Progenitor cell of endocrine pancreas (in vitro differentiated cells): ENCODE measurements at places on chromosomes 12 and 14. TPM values are rescaled to one million over a fixed set of nuclear protein-coding genes. Genes with fewer than 3 reads are reported as not detected.
A peak's percentile ranks its signal among the peaks of the same experiment; 100 is the strongest.

GRCh38 chr14:74062809-74063150 is 21.5 kb downstream of the ALDH6A1 start:
- H3K4me3 ChIP-seq, result no peak overlapping the region
- no peak for DNase-seq
- H3K27me3 ChIP-seq, result no peaks in the 10 kb centered on the region
- H3K36me3 ChIP-seq, result peaks cover 24% of the 10 kb centered on the region
- peaks cover 7% of the 10 kb centered on the region for H3K4me1 ChIP-seq

DNA sequence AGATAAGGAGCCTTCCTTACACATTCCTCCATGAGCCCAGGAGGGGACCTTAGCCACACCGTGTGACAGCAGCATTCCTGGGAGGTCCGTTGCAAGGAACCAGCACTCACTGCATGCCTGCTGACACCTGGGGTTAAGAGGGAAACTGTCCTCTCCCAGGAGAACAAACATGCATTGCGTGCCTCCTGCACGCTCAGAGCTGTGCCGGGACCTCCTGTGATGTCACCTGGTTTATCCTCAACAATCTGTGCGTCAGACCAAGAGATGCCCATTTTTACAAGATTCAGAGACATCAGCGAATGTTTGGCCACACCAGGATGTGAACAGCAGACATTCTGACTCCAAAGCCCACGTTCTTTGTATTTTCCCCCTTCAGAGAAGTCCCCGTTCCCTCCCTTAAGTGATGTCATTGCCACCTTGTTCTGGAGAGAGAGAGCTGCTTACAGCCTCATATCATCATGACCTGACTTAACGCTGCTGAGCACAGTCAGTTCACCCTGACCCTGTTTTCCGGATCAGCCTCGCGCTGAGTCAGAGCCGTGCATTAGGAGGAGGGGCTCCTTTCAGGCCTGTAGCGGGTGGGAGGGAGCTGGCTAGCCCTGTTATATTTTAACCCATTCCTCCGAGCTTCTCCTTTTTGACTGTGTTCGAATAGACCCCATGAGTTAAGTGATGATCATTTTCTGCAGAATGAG is 36.2 kb downstream of the TMEM120B start:
- no peaks in the 10 kb centered on the region for H3K27me3 ChIP-seq
- peak; percentile 17 for DNase-seq
- no peak overlapping the region for H3K4me3 ChIP-seq
- peak overlapping the region; percentile 88 for H3K27ac ChIP-seq
- peaks cover 4% of the 10 kb centered on the region for H3K36me3 ChIP-seq
- H3K4me1 ChIP-seq, result peaks cover 10% of the 10 kb centered on the region

DNA sequence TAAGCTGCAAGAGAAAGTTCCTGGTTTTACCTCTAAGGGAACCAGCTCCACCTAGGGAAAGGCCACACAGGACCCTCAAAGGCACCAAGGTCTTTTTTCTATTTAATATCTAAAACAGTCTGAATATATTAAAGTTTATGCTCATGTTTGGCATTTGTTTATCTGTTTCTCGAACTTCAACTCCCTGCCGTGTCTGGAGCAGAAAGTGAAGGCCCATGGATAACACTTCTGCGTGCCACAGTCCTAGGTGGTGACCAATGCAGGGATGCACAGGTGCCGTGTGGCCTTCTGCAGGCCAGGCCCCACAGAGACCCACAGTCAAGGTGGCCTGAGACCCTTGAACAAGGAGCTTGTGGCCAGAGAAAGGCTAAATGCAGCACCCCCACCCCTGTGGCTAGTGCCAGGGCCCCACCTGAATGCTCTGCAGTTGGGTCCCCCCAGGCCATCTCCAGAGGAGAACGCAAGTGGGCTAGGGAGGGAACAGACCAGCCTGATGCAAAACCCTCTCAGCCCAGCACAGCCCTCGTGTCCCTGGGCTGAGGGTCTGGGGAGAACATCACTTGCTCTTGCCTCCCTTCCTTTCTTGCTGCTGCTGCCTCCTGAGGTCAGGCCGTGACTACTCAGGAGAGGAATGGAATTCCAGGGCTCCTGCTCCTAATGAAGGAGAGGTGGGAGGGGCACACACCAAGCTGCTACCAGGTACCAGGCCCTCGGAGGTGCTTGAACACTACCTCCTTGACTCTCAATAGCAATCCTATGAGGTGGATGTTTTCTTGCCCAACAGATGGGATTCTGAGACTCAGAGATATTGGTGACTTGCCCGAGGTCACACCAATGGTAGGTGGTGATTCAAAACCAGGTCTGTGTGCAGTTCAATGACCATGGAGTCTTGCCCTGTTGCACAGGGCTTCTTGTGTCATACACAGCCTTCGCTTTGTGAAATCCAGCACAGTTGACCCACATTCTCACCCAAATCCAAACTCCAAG is 45.4 kb downstream of the PSMA6 start:
- peaks cover 20% of the 10 kb centered on the region for H3K4me1 ChIP-seq
- H3K36me3 ChIP-seq, result no peaks in the 10 kb centered on the region
- H3K27ac ChIP-seq, result peak overlapping the region; percentile 86

GRCh38 chr12:127191129-127191528 is 1075.8 kb upstream of the TMEM132C start:
- no peaks in the 10 kb centered on the region for H3K27me3 ChIP-seq
- no peak overlapping the region for H3K4me3 ChIP-seq
- H3K36me3 ChIP-seq, result no peaks in the 10 kb centered on the region
- no peak for DNase-seq
- H3K4me1 ChIP-seq, result peaks cover 2% of the 10 kb centered on the region

DNA sequence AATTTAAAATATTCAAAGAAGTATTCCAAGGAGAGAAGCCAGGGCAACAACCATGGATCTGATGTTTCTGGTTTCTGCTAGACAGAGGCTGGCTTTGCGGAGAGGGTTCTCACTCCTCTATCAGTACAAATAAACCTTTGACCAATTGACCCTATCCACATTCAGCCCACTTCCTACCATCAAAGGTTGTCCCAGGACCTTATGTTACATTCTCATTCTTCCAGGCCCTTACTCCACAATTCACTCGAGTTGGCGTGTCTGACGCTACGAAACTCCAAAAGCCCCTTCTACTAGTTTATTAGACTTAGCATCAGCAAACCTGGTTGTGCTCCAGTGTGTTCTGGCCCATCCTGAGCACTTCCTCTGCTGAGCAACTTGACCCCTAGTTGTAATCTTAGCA is 24.8 kb upstream of the RNASE12 start:
- H3K27me3 ChIP-seq, result no peaks in the 10 kb centered on the region
- no peak overlapping the region for H3K27ac ChIP-seq
- DNase-seq, result no peak
- H3K4me3 ChIP-seq, result no peak overlapping the region
- peaks cover 3% of the 10 kb centered on the region for H3K4me1 ChIP-seq
- H3K36me3 ChIP-seq, result no peaks in the 10 kb centered on the region

DNA sequence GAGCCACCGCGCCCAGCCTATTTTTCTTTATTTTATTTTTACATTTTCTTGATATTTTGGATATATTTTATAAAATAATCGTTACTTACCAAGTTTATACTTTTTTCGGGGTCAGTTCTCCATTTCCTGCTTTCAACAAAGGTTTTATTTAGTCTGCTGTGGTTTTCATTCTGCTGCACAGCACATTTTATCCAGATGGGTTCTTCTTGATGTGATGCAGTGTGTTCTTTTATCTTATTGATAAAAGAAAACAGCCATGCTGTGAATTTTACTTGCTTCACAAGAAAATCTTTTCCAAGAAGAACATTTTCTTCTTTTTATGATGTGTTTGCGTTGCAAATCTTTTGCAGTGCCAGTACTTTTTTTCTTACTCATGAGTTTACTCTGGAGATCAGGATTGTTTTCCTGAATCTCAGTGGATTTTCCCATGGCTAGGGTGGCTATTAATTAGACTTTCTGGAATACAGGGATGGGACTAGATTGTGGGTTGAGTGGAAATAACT is 192.5 kb downstream of the ADGRD1 start:
- H3K36me3 ChIP-seq, result no peaks in the 10 kb centered on the region
- H3K27ac ChIP-seq, result no peak overlapping the region
- no peak for DNase-seq
- no peak overlapping the region for H3K4me3 ChIP-seq
- peaks cover 11% of the 10 kb centered on the region for H3K27me3 ChIP-seq

- H3K4me1 ChIP-seq, result peaks cover 25% of the 10 kb centered on the region
- no peak for DNase-seq
- H3K36me3 ChIP-seq, result no peaks in the 10 kb centered on the region
- peak overlapping the region; percentile 95 for H3K27ac ChIP-seq
Measured at GRCh38 chr12:31362759-31363415, 36.9 kb upstream of the SINHCAF start.

- no peak overlapping the region for H3K4me3 ChIP-seq
- DNase-seq, result no peak
- H3K27ac ChIP-seq, result no peak overlapping the region
- peaks cover 7% of the 10 kb centered on the region for H3K36me3 ChIP-seq
- H3K27me3 ChIP-seq, result no peaks in the 10 kb centered on the region
Measured at GRCh38 chr14:95163666-95164065, 6.3 kb upstream of the DICER1 start.

- H3K4me3 ChIP-seq, result no peak overlapping the region
- peaks cover 29% of the 10 kb centered on the region for H3K27me3 ChIP-seq
- no peak for DNase-seq
- H3K27ac ChIP-seq, result no peak overlapping the region
Measured at GRCh38 chr14:20973501-20973900, 16.3 kb upstream of the METTL17 start.

DNA sequence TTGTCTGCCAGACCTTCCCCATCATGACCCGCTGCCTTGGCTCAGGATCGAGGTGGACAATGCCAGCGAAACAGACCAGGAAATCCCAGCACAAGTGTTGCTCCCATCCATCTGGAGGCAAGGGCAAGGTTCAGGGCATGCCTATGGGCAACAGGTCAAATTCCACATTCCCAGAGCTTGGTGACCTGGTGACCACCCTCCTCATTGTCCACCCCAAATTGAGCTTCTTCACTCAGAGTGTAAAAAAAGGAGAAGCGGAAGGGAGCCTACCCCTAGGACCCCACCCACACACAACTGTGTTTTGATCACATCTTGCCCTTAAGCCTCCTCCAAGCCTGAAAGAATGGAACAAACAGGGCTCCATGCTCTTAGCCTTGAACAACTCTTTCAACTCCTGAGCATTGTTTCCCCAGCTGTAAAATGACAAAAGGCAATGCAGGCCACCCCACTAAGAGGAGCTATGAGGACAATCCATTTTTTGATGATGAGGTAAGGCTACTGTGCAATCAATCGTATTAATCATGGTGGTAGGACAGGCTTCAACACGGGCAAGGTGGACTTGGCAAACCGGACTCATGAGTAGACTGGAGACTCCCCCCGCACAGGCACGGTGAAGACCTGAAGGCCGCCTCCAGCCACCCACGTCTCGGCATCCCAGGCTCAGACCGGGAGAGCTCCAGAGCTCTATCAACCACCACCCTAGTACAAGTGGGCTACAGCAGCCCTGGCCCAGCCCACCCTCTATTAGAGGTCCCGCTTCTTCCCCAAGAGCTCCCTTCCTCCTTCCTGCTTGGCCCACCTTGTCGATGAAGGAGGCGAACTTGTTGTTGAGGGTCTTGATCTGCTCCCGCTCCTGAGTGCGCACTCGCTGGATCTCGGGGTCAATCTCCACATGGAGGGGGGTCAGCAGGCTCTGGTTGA is 866 bp downstream of the KRT79 start:
- peaks cover 23% of the 10 kb centered on the region for H3K27me3 ChIP-seq
- no peaks in the 10 kb centered on the region for H3K36me3 ChIP-seq
- no peak overlapping the region for H3K4me3 ChIP-seq
- H3K27ac ChIP-seq, result no peak overlapping the region
- H3K4me1 ChIP-seq, result peaks cover 1% of the 10 kb centered on the region

- DNase-seq, result no peak
- H3K4me1 ChIP-seq, result peaks cover 31% of the 10 kb centered on the region
- peaks cover 12% of the 10 kb centered on the region for H3K27me3 ChIP-seq
- peak overlapping the region; percentile 88 for H3K4me3 ChIP-seq
- H3K27ac ChIP-seq, result peak overlapping the region; percentile 21
Measured at GRCh38 chr12:54416687-54417603, 2.1 kb downstream of the ITGA5 start.

DNA sequence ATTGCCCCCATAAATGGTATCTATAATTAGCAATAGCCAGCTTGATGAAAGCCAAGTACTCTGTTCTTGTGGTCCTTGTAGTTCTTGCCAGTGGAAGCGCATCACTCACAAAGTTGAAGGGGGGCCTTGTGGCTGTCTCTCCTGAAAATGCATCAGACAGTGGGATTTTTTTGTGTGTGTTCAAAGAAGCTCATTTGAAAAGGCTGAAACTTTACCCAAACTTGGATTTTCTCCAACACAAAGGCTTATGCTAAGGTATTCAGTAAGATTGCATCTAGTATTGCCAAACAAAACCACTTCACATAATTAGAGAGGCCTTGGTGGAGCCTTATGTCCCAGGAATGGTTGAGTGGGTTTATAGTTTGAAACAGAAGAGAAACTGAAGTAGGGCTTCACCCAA is 216.7 kb upstream of the TMTC1 start:
- H3K36me3 ChIP-seq, result no peaks in the 10 kb centered on the region
- no peak overlapping the region for H3K4me3 ChIP-seq
- DNase-seq, result no peak
- no peaks in the 10 kb centered on the region for H3K4me1 ChIP-seq
- no peak overlapping the region for H3K27ac ChIP-seq
- no peaks in the 10 kb centered on the region for H3K27me3 ChIP-seq

DNA sequence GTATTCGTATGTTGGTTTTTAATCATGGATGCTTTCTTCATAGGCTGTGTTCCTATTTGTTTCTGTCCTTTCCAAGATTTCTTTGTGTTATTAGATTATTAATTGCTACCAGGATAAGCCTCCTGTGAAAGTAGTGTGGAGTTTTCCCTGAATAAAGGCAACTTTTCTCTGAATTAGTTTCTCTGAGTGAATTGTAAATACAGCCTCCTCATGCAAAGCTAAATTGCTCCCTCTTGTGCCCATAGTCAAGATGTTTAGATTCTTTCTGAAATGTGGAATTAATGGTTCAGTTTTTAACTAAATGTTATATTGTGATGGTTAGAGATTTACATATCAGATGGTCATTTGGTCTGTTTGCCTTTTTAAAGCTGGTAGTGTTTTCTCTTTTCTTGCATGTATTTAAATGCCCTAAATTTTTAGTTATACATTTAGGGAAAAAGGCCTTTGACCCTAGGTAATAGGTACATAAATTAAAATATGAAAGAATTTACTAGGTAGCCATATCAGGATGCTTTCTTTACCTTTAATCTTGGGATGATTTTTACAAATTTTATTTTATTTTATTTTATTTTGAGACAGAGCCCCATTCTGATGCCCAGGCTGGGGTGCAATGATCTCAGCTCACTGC is 8.9 kb downstream of the APAF1 start:
- no peak overlapping the region for H3K4me3 ChIP-seq
- DNase-seq, result no peak
- no peaks in the 10 kb centered on the region for H3K27me3 ChIP-seq
- H3K27ac ChIP-seq, result peak overlapping the region; percentile 74

GRCh38 chr14:91373591-91374254 is 43.9 kb downstream of the CCDC88C start:
- H3K36me3 ChIP-seq, result peaks cover 3% of the 10 kb centered on the region
- no peak overlapping the region for H3K4me3 ChIP-seq
- H3K27me3 ChIP-seq, result no peaks in the 10 kb centered on the region
- H3K4me1 ChIP-seq, result peaks cover 67% of the 10 kb centered on the region
- DNase-seq, result no peak
- H3K27ac ChIP-seq, result peak overlapping the region; percentile 30

Gene ADIPOR2
- 83.6 and 85.4 TPM in 2 replicates for total RNA-seq

Gene SLC24A4
- not detected in 2 replicates for total RNA-seq

Gene SLC10A1
- total RNA-seq, result not detected in 2 replicates

Gene ABHD4
- 25.6 and 30.5 TPM in 2 replicates for total RNA-seq

Gene ANO2
- 2.8 and 3.5 TPM in 2 replicates for total RNA-seq

Gene APOLD1
- 5.3 and 5.4 TPM in 2 replicates for total RNA-seq

Gene IQSEC3
- 1.4 and 2.5 TPM in 2 replicates for total RNA-seq
